ENCODE measurements at places on chromosomes 4 and X. TPM values are rescaled to one million over a fixed set of nuclear protein-coding genes. Genes with fewer than 3 reads are reported as not detected.

DNA sequence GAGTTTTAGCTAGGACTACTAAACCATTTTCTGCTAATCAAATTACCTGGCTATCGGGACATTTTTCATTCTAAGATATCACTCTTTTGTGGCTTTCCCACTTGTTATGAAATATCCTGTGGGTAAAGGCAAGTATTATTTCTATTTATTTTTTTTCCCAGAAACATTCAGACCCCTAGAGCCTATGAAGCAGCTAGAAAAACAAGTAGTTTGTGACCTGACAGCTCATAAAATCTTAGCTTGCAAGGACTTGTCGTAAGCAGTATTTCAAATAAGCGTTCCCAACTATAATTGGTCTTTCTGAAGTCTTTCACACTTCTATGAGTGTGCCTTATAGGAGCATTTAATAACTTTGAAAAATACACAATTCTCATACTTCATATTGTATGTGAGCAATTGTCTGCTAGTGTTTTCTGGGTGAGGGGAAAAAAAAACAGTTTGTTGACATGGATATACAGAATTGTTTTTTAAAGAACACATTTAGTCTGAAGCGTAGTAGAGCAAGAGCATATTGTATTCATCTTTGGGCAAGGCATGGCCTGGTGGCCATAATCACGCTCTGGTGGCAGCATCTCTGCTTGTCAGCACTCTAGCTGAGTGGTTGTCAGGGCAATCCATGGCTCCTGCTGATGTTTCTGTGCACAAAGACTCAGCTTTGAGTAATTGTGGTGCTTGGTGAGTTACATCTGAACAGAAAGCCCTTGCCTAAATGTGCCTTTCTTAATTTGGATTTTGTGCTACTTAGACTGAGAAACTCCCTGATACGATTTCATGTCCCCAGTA lies 2.6 kb downstream of the MCUB start:
- no peak for DNase-seq

PARM1 gene
- 12.9 TPM for total RNA-seq

TKTL2 gene
- total RNA-seq, result not detected

DNA sequence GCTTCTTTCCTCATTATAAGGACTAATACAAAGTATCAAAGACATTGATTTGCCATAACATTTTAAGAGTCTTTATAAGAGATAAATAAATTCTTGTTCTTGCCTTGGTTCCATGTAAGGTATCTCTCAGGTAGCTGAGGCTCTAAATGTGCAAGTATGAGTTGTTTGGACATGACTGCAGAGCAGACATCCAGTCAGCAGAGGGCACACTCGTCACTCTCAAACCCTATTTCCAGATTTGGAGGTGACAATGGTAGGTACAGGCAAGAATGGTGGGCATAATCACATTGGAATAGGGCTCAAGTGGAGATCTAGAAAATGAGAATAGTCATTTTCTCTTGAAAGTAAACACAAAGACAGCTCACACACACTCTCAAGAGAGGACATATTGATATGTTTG lies 133.3 kb upstream of the ZIC3 start:
- no peak for DNase-seq

ABLIM2 gene
- total RNA-seq, result 4.2 TPM

RASGEF1B gene
- total RNA-seq, result 5.2 TPM
